ENCODE measurements at places on chromosomes 4 and X.

DNA sequence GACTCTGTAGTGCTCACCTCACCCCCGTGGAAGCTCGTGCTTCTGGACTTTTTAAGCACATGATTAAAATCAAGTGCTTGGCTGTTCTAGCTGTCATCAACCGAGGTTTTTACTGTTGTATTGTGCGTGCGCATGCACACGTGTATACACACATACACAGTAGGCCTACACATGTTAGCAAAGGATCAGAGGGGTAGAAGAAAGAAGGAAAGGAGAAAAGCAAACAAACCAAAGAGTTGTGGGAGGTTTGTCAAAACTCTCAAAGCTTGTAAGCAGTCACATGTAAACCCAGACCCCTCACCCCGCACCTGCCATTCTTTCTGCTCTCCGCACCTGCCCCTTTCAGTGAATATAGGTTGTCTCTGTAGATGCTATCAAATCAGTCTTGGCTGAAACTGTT, 311.8 kb downstream of the HS3ST1 start:
- DNase-seq: no peak

DNA sequence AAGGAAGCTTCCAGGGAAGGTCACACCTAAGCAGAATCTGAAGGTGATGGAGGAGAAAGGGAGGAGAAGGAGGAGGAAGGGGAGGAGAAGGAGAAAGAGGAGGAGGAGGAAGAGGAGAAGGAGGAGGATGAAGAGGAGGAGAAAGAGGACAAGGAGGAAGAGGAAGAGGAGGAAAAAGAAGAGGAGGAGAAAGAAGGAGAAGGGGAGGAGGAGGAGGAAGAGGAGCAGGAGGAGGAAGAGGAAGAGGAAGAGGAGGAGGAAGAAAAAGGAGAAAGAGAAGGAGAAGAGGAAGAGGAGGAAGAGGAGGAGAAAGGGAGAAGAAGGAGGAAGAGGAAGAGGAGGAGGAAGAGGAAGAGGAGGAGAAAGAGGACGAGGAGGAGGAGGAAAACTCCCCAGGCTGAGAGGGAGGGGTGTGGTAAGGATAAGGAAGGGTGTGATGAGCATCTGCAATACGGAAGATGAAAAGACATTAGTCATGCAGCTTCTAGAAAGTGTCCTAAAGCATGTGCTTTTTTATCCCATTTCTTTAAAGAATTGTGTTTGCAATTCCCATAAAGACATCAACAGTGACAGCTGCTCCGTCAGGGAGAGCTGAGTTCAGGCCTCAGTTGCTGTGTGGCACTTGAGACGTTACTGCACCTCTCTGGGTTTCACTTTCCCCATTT, 41.1 kb downstream of the CRMP1 start:
- no peak for DNase-seq

DNA sequence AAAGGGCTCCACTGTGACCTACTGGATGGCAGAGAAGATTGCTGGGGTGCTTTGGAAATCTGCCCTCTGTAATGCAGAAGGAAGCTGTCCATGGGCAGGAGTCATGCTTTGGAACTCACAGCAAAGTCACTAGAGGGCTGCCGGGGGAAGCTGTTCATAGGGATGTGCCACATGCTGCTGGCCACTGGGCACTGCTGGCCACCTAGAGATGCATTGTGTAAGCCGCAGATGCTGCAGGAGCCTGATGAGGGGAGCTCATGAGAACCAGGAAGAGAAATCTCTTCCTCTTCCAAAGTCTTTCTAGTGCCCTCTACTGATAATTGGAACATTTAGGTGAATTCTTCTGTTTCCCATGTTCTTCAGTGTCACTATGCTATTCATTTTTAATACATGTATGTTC, 31.2 kb upstream of the UXT start:
- DNase-seq: no peak

- DNase-seq: no peak
Observed at GRCh38 chrX:38548508-38548907, 12.8 kb upstream of the TSPAN7 start.

GRCh38 chr4:164894702-164895101, 17.7 kb downstream of the APELA start:
- no peak for DNase-seq

DNA sequence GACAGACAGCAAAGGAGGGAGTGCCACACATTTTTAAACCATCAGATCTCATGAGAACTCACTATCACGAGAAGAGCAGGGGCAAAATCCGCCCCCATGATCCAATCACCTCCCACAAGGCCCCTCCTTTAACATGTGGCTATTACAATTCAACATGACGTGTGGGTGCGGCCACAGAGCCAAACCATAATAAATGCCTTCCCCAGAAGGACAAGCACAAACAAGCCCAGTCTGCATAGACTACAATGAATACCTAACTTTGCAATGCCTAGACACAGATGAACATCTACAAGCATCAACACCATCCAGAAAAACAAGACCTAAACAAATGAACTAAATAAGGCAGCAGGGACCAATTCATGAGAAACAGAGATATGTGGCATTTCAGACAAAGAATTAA, 12.3 kb downstream of the ETDA start:
- no peak for DNase-seq

DNA sequence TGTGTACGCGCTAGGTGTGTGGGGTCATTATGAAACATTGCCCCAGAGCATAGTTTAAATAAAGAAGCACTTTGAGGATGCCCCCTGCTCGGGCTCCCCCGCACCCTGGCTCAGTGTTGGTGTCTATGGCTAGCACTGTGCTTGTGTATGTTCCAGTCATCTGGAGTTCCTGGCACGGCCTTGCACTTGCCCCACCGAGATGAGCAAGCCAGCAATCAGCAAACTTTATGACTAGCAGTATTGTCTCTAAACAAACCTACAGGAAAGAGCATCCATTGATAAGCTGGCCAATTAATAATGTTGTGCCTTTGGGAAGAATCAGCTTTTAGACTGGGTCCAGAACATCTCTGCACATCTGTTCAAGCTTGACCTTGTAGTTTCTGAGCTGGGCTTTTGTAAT, 707 bp upstream of the SHROOM4 start:
- DNase-seq: no peak

DNA sequence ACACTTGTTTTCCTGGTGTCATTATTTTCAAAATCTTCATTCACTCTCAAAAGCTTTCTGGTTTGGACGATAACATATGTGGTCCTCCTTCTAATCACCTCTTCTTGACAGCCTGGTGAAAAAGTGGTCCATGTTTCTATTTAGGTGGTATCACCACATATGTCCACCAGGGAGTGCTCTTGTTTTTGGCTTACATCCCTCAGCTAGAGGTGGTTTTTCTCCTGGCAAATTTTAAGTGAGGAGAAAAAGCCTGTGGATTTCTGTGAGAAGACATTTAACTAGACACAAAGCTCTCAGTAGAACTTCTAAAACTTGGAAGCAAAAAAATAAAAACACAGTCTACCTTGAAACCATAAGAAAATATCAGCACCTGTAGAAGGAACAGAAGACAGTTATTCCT, 58.0 kb upstream of the FRMPD4 start:
- no peak for DNase-seq

GRCh38 chrX:49760290-49760890, 64.6 kb upstream of the PAGE1 start:
- DNase-seq: no peak

DNA sequence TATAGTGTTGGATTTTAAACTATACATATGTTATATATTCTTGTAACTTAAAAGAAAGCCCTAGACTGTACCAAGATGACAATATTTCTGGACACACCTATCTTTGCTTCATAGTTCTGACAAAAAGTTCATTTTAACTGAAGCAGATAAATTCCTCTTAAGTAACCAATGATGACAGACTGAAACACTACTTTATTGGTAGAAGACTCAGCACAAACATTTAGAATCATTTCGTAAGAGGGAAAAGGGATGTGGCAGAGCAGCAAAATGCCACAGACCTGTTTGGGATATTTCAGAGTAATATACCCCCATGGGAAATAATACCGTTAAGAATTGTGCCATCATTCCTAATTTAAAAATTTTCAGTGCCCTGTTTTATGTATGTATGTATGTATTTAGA, 56.2 kb downstream of the APOO start:
- DNase-seq: no peak

DNA sequence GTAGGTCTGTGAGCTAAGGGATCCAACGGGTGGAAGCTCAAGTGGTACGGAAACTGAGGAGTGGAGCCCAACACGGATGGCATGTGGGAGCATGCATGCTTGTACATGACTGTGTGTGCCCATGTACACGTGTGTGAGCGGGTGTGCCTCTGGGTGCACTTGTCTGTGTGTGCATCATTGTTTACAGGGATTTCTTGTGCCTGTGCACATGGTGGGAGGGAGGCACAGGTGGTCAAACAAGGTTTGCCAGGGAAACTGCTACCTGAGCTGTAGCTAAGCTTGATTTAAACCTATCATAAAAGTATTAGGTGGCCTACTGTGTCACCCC, 122.5 kb upstream of the MAMLD1 start:
- no peak for DNase-seq

GRCh38 chr4:40586729-40587128, 42.9 kb downstream of the RBM47 start:
- DNase-seq: no peak

DNA sequence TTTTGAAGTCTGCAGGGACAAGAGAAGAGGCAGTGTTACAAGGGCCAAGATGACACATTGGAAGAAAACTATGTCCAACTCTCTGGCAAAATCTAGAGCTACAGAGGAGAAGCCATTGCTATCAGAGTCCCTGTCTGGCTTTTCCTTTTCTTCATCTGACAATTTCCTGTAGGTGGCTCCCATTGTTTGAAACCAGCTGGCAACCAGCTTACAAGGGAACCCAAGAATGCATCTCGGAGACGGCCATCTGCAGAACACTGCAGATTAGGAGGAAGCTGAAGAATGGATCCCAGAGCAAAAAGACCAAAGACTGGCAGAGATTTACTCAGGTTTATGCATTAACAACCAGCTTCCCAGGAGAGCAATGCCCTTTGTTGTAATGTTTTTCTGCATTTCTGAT, 216.2 kb upstream of the CTSO start:
- DNase-seq: no peak

- DNase-seq: no peak
Observed at GRCh38 chr4:100356172-100356571, 161.7 kb downstream of the EMCN start.

DNA sequence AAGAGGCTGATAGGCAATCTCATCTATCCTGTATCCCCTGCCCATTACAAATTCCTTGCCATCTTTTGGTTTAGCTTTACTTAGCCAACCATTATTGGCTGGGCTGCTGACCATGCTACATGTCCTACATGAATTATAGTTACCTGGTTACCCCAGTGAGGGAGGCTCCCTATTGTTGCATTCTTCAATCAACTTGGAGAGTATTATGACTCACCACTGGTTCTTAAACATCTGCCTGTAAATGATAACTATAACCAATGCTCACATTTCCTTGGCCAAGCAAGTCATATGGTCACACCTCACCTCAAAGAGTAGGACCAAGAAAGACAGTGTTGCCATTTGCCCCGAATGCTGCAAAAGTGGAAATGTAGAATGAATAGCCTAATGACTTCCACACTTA, 297.6 kb downstream of the IL15 start:
- DNase-seq: no peak

- no peak for DNase-seq
Observed at GRCh38 chr4:82515705-82516104, 46.1 kb downstream of the TMEM150C start.

DNA sequence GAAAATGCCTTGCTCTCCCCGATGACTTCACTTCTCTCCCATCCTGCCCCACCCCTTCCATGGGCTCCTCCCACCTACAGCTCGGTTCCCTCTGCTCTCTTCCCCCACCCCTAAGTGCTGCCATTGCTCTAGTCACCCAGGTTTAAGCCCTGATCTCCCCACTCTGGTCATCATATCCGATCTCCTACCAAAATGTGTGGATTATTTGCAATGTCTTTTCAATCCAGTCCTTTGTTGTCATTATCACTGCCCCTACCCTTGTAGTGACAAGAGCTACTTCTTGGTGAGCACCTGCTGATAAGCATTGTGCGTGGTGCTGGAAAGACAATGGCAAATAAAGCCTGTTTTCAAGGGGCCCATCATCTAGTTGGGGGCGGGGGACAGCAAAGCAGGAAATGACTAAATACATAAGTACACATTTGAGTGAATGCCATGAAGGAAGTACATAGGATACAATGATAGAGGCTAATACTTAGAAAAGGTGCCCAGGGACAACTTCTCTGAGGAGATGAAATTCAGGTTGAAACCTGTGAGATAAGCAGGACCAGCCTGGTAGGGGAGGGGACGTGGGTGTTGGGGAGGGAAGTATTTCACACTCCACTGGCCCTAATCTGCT, 63.8 kb downstream of the DLG3 start:
- no peak for DNase-seq

- no peak for DNase-seq
Observed at GRCh38 chr4:2800691-2801596, 8.1 kb downstream of the SH3BP2 start.

GRCh38 chrX:17737710-17737985, 355 bp downstream of the SCML1 start:
- no peak for DNase-seq

DNA sequence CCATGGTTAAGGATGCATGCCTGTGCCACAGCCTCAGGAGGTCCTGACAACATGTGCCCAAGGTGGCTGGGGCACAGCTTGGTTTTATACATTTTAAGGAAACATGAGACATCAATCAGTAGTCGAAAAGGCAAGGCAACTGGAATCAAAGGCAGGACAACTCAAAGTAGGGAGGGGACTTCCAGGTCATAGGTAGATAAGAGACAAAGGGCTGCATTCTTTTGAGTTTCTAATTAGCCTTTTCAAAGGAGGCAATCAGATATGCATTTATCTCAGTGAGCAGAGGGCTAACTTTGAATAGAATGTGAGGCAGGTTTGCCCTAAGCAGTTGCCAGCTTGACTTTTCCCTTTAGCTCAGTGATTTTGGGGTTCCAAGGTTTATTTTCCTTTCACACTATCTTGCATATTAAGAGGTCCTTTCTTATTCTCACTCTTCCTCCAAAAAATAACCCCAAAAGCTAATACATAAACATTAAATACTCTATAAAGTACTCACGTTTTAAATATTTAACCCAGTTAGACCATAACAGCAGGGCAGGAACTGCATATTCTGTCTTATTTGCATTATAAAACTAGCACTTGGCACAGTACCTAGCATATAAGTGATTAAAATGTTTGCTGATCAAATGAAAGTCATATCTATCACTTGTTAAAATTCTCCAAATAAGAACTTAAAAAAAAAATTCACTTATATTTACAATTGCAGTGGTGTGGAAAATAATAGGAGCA, 36.3 kb upstream of the UGT8 start:
- DNase-seq: no peak

GRCh38 chrX:71184803-71185495, 38.1 kb upstream of the GJB1 start:
- no peak for DNase-seq

- no peak for DNase-seq
Observed at GRCh38 chr4:76024065-76024464, 768 bp upstream of the CXCL10 start.

DNA sequence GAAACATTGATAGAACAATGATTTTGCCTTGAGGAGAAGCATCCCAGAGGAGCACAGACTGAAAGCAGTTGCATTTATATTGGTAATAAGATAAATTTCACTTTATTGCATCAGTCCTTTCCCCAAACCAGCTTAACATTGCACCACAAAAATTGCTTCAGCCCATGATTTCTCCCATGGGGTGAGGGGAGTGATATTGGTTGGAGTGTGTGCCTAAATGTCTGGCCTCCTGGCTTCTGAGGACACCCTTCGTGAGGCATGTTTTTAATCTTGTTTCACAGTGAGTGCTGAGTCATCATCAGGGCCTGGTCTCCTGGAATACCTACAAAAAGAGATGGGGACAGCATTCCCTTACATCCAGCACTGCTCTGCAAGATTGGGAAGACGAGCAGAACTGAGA, 487.9 kb downstream of the C4orf33 start:
- DNase-seq: no peak
